ENCODE measurements at places on chromosomes 3 and 15.

DNA sequence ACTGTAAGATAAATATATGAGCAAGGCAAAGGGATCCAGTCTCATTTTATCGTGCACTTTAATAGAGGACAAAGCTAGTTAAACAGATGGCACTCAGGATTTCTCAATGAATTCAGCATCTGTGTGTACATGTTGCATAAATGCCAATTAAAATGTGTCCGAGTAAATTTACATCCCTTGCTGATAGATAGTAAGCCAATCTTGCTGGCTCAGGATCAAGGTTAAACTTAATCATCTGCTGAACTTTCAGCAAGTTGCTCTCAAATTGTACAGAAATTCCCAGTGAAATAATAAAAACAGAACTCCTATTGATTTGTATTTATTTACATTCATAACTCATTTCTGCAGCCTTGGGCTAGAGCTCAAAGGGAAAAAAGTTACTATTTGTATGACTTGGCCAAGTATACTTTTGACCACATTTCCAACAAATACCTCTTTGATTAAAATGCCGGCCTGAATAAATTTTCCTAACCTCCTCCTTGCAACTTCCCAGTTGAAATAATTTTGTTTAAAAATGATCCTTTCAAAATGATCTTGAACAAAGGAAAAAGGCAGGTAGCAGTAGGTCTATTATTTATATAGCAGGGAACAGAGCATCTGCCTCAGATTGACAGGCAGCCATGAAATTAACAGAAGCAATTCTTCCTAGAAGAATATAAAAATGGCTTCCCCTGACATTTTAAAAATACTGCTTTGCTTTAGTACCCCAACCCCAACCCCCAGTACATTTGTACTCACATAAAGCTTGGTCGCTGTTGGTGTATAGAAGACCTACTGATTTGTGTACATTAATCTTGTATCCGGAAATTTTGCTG is 1001.9 kb downstream of the ROBO1 start:
- no peak for DNase-seq

GRCh38 chr15:65196637-65197336 is 11.6 kb upstream of the CLPX start:
- DNase-seq: no peak

DNA sequence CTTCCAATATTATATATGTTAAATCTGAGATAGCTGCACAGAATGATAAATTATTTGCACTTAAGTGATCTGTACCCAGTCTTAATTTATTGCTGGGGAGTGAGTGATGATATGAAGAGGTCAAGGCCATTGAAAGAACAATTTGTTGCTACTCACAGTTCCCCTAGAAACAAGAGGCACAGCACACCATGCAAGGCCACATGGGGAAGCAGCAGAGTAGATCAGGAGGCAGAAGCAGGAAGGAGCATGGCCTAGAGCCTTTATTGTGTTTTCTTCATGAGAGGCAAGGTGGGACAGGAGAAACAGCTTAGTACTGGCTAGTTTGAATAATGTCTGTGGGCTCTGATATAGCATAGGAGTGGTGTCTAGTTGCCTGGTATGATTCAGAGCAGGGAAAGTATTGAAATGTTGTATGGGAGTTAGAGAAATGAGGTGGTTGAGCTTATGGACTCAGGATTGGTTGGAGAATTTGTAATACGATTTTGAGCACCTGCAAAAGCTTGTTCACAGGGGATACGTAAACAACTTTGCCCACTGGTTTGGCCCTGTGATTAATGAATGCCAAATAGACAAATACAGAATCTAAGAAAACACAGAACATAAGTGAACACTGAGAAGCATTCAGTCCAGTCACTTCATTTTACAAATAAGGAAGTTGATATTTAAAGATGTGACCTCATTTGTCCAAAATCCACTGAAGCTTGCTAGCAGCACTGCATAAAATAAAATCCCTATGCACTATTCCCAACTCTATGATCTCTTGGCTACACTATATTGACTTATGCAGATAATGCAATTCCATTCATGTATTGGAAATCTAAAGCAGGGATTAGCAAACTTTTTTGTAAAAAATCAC is 71.7 kb downstream of the TMCO5A start:
- no peak for DNase-seq

DNA sequence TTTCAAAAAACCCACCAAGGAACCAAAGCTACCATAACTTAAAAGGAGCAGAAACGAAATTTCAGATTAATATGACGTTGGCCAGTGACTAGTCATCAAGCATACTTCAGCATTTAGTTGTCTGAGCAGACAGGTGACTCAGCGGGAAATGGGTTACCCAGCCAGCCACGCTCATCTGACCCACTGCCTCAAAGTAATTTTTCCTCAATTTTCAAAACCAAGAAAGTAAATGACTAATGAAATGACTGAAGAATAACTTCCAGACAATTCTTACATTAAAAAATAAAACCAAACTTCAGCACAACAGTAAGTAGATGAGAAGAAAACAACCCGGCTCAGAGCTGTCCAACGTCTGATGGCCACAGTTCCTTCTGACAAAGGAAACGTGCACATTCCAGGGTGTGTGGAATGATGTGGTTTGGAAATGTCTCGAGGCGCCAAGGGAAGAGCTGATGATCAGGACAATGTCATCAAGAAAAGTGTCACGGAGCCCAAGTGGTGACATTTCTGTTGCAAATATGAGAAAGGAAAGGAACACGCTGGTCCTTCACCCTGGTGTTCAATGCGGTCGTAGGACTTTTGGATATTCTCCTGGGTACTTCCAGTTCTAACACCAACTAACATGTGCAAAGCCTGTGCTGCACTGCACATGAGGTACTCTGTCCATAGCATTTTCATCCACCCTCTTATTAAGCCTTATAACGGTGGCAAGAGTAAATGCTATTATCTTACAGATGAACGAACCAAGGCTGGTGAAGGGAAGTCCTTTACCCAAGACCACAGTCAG is 79.1 kb downstream of the FOXP1 start:
- no peak for DNase-seq

- no peak for DNase-seq
These were observed 20.4 kb downstream of the FBN1 start for GRCh38 chr15:48625126-48625525.

GRCh38 chr3:140924097-140924873 is 17.4 kb upstream of the SLC25A36 start:
- no peak for DNase-seq

- DNase-seq: no peak
These were observed 92.6 kb upstream of the VGLL4 start for GRCh38 chr3:11736136-11736833.

DNA sequence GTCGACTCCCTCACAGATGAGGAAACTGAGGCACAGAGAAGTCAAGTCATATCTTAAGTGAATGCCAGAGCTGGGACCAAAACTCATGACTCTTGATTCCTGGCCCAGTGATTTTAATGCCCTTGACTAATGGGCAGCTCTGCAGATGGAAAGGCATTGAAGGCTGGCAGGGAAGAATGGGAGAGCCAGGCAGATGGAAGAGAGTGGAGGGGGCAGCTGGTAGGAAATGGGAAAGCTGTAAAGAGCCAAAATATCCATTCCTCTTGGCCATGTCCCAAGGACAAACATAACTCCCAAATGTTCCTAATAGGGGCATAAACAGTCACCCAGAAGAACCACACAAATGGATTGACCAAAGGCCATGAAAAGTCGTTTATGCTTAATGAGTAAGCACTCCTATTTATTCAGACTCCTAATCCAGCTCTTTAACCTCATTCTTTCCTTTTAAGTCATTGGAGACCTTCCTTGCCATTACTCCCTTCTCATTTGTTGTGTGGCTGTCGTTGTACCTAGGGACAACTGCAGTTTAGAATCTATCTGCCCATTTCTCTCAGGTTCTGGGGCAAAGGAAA is 330.5 kb upstream of the ROPN1 start:
- no peak for DNase-seq

- no peak for DNase-seq
These were observed 138.8 kb upstream of the HACD2 start for GRCh38 chr3:123723522-123724168.

DNA sequence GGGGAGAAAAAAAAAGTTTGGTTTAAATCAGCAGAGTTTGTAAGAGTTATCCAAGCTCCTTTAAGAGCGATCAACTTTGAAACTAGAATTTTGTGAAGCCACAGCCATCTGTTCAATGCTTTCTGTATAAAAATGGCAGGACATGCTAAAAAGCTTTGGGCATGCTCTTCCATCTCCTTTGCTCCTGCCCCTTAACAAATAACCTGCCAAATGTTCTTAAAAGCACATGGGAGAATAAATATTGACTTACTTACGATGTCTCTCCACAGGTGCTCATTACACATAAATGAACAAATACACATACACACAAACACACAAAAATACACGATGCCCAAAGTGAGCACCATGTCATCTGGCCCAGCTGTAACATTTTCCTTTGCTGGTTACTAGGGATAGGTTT is 211.8 kb upstream of the DPH6 start:
- DNase-seq: no peak

DNA sequence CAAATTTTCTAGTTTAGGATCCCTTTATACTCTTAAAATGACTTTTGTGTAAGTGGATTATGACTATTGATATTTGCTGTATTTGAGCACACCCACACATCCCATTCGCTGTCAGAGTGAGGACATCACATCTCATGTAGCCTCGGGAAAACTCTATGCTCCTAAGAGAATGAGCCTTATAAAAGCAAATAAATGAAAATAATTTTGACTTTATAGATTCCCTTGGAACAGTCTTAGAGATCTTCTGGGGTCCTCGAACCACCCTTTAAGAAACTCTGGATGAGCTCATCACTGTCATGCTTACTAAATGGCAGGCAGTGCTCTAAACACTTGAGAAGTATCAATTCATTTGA is 16.1 kb upstream of the EXOG start:
- DNase-seq: no peak

GRCh38 chr3:69647511-69648110 is 91.7 kb upstream of the MITF start:
- no peak for DNase-seq

DNA sequence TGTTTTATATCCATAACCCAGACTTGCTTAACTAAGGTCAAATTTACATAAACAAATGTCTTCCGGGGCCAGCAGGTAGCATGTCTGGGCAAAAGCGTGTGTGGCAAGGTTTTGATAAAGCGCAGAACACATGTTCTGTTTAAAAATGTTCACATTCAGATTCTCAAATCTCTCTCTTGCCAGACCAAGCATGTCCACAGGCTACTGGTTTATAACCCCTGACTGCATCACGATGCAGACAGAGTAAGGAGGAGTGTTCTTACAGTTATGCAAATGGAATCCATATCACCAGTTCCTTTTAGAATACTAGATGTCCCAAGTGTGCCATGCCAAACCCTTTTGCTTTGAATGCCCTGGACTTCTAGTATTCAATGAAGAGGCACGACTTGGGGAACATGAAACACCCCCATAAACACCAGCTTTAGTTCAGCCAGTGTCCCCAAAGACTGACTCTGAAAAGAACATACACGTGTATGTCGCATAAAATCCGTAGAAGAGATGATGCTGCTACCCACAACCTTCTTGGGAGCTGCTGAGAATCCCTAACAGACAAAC is 412.0 kb downstream of the CNTN4 start:
- DNase-seq: no peak

DNA sequence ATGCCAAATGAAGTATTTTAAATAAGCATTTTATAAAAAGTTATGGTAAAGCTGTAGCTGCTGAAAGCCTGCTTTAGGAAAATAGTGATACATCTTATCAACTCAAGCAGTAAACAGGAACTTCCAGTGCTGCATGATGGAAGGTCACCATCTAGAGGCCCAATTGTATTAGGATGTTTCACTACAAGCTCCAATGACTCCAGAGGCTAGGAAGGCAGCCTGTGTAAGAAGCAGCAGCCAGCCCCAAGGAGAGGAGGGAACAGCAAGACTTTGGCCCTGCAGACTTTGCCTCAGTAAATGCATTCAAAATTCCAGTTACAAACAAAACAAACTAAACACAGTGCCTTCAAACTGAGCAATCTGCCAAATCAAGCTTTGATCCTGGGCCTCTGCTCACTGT is 32.1 kb downstream of the ILDR1 start:
- DNase-seq: no peak

GRCh38 chr15:28105793-28106192 is 6.7 kb upstream of the OCA2 start:
- no peak for DNase-seq

GRCh38 chr15:26178640-26179220 is 315.6 kb upstream of the ATP10A start:
- DNase-seq: no peak

GRCh38 chr3:111610189-111610588 is 15.0 kb upstream of the ZBED2 start:
- no peak for DNase-seq

- DNase-seq: no peak
These were observed 584 bp upstream of the RPL32 start for GRCh38 chr3:12841970-12842328.

DNA sequence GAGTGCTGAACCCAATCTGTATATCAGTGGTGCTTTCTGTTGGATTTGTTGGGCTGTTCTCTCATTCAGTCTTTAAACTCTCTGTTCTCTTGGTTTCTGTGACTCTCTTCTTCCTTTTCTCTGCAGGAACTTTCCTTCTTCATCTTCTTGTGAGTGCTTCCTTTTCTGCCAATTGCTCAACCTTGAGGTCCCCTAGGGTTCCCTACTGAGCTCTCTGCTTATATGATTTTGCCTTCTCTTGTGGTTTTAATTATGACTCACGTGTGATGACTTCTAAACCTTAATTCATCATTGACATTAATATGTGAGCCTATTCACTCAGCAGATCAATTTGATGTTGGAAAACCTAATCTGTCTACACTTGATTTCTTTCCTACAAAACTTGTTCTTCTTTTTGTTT is 39.4 kb downstream of the MOBP start:
- no peak for DNase-seq

GRCh38 chr3:115146418-115147328 is at the start of gene ZBTB20:
Gene ZBTB20 (minus strand): TSS chr3:115147288.
- DNase-seq: no peak

GRCh38 chr3:134404366-134404885 is 30.2 kb upstream of the AMOTL2 start:
- no peak for DNase-seq

GRCh38 chr3:52240059-52240885 is 1.3 kb upstream of the TWF2 start:
- DNase-seq: no peak

DNA sequence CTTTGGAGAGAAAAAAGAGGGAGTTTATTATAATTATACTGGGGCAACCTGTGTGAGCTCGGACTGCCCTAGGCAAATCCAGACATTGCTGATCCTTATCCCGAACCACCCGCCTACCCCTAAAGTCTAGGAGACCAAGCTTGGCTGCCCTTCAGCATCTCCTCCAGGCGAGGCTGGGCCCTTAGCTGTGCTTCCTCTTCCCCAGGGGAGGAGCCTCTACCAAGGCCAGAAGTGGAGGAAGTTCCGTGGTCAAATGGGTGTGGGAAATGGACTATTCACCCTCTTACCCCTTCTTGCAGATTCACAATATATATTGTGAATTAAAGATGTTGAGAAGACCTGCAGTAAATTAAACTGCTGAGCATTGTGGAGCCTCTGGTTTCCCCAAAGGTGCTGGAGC is 158.3 kb upstream of the HES1 start:
- DNase-seq: no peak

GRCh38 chr3:11226042-11226370 is 46.2 kb upstream of the ATG7 start:
- no peak for DNase-seq

- no peak for DNase-seq
These were observed 17.8 kb downstream of the EDEM1 start for GRCh38 chr3:5205165-5205941.

GRCh38 chr3:45776611-45777010 is 19.7 kb downstream of the SLC6A20 start:
- DNase-seq: no peak

GRCh38 chr3:117719316-117719926 is 1009.8 kb downstream of the TUSC7 start:
- DNase-seq: no peak

Measured in esophagus squamous epithelium (tissue), 5 donors.